Hematopoietic multipotent progenitor cell treated with erythropoietin and hydrocortisone succinate and interleukin-3 and kit ligand, for 15 days (in vitro differentiated cells): ENCODE measurements at places on chromosomes 13 and 19.

GRCh38 chr19:14088634-14089411 lies 1.7 kb downstream of the SAMD1 start:
- no peak for DNase-seq

DNA sequence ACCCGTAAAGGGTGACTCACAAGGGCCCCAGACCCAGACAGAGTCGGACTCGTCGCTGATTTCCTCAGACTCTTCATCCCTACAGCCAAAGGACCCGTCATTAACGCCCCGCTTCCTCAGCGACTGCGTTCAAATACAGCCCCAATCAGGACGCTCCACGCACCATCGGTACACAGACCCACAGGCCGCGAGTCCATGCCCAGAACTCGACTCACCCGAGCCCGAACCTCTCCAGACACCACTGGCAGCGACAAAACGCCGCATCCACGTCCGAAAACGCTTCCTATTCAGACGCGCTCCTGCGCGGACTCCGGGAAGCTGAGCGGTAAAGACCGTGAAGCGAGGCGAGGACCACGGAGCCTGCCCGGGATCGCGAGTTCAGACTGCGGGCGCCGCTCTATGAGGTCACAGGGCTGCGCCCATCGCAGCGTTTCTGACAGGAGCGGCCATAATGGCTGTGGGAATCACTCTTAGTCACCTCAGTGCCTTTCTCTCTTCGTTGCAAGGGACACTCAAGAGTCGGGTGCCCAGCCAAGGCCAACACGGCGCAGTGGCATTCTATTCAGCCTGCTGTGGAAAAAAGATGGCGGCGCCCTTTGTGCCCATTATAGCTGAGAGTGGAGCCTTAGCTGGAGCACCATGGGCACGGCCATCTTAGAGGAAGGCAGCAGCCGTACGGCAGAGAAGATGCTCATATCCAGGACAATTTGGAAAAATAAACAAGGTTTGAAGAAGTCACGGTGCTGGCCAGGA lies at the start of gene ZNF614:
Gene ZNF614 (minus strand): TSS at position 353 of the 753 bp plus-strand sequence. CDS start 2,634 bp downstream, outside the sequence.
- peak; percentile 73 for DNase-seq

- DNase-seq: no peak
Observed at GRCh38 chr13:37473035-37473434, 125.5 kb downstream of the POSTN start.

DNA sequence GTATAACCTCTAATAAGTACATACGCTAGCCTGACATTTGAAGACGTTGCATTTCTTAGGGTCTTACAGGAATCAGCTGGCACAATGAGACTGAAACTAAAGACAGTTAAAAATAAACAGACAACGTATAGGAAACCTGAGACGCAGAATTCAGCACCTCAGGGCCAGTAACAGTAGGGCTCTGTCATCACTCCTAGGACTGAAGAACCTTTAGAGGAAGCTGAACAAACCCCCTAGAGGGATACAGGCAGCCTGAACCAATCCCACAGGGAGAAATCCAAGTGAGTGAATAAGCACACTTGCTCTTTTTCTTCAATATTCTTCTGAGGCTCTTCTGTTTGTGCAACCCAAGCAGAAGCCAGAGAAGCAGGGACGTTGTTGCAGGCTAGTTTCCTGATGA lies 53.9 kb upstream of the KLHL1 start:
- DNase-seq: no peak

GRCh38 chr19:22421797-22422196 lies 349 bp downstream of the ZNF98 start:
- DNase-seq: no peak

- no peak for DNase-seq
Observed at GRCh38 chr19:28726533-28727479, 486.1 kb downstream of the UQCRFS1 start.

GRCh38 chr13:81987159-81987558 lies 1646.2 kb upstream of the SPRY2 start:
- DNase-seq: no peak

DNA sequence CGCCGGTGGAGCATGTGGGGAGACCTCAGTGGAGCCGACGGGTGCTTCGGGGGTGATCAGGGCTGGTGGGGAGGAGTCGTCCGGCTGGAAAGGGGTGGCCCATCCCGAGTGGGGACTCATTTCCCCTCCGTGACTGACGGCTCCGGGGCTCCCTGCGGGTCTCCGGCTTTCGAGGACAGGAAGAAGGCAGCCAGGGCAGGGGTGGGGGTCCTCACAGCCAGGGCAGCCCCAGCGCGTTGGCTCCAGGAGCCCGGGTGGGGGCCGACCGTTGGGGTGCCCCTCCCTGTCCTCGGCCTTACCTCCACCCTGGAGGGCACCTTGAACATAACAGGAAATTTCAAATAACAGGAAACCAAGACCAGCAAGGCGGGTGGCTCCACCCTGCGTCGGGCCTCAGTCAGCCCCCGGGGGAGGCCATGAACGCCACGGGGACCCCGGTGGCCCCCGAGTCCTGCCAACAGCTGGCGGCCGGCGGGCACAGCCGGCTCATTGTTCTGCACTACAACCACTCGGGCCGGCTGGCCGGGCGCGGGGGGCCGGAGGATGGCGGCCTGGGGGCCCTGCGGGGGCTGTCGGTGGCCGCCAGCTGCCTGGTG lies at the start of gene S1PR4:
Gene S1PR4 (plus strand): TSS at position 393 of the 596 bp plus-strand sequence. CDS start 24 bp downstream, at position 417.
- peak; percentile 32 for DNase-seq

DNA sequence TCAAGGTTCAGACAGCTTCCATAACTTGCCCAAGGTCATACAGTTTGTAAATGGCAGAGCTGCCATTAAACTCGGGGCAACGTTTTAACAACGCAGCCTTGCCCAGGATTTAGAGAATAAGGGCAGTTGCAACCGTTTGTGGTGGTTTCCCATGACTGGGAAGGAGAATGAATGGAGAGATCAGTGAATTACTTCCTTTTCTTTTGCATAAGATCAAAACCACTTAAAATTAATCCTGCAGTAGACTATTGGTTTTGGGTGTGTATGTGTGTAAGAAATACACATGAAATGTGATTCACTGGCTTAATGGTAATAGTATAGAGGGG lies 179.1 kb upstream of the MIR17HG start:
- no peak for DNase-seq

DNA sequence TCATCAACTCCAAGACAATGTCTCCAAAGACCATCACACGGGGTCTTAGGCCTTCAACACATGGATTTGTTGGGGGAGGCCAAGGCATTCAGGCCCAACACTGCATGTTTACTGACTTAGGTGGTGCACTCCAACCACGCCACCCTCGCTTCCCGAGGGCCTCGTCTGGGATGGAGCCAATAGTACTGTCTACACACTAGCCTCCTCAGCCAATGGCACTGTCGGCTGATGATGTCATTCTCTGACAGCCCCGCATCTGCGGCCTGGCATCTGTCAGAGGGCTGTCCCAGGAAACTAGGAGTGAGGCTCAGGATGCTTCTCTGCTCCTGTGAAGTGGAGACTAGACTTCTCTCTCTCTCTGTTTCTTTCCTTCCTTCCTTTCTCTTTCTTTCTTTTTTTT lies 96.6 kb downstream of the TEX26 start:
- DNase-seq: no peak

GRCh38 chr19:2727640-2727944 lies 6.4 kb upstream of the DIRAS1 start:
- no peak for DNase-seq

GRCh38 chr19:38975861-38976271 lies 324 bp upstream of the FBXO17 start:
- DNase-seq: no peak

- DNase-seq: no peak
Observed at GRCh38 chr13:95926231-95926630, 127.0 kb downstream of the UGGT2 start.

GRCh38 chr19:51055866-51056265 lies 9.0 kb downstream of the KLK13 start:
- DNase-seq: no peak

DNA sequence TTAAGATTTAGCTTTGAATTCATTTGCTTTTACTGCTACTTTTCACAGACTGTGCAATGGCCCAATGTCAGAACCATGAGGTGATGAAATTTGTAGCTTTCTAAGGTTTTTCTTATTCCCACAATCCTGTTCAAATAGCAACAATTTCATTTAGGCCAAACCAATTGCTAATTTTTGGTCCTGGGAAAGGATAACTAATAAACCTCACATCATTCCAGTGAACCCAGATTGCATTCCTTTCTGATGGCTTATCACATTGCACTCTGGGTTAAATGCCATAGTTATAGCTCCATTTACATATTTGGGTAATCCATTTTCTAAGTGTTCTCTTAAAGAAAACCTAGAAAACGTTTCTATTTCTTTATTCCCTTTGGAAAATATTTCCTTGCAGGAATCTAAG lies 22.9 kb upstream of the POMP start:
- DNase-seq: no peak

DNA sequence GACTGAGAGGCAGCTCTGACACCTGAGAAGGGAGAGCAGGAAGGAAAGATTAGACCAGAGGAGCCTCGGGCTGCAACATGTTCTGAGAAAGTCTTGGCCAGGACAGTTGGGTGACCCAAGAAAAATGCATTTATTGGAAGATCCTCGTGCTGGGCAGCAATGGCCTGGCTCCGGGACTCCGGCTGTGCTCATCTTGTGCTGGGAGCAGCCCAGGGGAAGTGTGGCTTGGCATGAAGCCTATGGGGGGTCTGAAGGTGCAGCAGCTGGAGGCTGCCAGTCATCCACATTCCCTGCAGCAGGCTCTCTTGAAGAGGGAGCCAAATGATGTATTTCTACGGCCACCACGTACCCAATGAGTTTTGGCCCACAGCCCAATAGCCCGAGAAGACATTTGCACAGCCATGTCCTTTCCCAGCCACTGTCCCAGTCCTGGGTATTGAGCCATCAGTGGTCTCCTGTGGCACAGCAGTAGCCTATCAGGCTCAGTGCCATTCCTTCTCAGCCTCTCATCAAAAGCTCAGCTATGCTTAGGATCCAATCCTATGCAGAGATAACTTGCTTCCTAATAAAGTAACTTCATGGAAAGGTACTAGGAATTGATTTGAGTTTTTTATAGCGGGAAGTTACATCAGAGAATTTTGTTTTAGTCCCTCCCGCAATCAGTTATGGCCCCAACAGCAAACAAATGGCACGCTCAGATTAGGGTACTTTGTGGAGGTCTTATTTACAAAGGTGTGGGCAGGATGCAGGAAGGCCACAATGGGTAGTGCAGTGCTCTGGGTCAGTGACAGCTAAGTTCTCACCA lies 76.0 kb upstream of the MEDAG start:
- DNase-seq: no peak

GRCh38 chr13:28268800-28269223 lies 130.5 kb downstream of the PAN3 start:
- no peak for DNase-seq

- DNase-seq: no peak
Observed at GRCh38 chr19:2820112-2820702, 539 bp downstream of the ZNF554 start.

GRCh38 chr13:36341718-36342117 lies 4.5 kb downstream of the SPART start:
- no peak for DNase-seq

GRCh38 chr13:100100115-100100879 lies 11.4 kb downstream of the PCCA start:
- no peak for DNase-seq

DNA sequence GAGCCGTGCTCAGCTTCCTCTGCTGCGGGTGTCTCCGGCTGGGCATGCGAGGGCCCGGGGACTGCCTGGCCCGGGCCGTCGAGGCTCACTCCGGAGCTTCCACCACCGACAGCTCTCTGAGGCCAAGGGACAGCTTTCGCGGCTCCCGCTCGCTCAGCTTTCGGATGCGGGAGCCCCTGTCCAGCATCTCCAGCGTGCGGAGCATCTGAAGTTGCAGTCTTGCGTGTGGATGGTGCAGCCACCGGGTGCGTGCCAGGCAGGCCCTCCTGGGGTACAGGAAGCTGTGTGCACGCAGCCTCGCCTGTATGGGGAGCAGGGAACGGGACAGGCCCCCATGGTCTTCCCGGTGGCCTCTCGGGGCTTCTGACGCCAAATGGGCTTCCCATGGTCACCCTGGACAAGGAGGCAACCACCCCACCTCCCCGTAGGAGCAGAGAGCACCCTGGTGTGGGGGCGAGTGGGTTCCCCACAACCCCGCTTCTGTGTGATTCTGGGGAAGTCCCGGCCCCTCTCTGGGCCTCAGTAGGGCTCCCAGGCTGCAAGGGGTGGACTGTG lies 1.2 kb downstream of the S1PR4 start:
- peak; percentile 26 for DNase-seq

DNA sequence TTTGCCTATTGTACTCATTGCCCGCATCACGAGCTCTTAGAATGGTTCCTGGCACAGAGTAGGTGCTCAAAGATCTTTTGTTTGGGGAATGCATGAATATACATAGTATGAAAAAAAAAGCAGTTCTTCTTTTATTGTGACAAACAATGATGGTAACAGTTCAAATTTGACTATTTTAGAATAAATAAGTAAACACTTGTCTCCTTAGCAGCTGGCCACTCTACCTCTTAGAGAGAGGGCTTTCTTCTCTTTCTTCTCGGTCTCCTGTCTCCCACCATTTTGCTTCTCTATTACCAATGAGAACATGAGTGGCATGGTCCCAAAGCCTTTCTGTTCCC lies 639 bp upstream of the SLAIN1 start:
- DNase-seq: no peak
